GM12864 (cell line): ENCODE measurements at places on chromosomes 5 and 9.
A peak's percentile ranks its signal among the peaks of the same experiment; 100 is the strongest.

GRCh38 chr9:35163413-35163812 is 1.6 kb downstream of the UNC13B start:
- no peak for DNase-seq

DNA sequence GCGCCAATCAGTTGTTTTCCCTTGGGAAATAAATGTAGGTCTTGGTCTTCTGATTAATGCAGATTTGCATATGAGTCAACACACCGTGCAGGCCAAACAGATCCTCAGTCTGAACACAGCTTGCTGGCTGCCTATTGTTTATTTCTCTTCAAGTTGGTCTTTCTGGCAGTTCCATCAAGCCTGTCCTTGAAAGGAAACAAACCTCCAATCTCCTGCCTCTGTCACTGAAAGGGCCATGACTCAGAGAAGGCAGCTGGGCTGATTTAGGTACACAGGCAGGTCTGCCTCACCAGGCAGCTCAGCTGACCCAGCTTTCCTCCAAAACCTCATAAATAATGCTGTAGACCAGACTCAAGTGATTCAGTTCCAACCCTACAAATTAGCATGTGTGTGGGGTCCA is 175.9 kb downstream of the MAN2A1 start:
- no peak for DNase-seq

DNA sequence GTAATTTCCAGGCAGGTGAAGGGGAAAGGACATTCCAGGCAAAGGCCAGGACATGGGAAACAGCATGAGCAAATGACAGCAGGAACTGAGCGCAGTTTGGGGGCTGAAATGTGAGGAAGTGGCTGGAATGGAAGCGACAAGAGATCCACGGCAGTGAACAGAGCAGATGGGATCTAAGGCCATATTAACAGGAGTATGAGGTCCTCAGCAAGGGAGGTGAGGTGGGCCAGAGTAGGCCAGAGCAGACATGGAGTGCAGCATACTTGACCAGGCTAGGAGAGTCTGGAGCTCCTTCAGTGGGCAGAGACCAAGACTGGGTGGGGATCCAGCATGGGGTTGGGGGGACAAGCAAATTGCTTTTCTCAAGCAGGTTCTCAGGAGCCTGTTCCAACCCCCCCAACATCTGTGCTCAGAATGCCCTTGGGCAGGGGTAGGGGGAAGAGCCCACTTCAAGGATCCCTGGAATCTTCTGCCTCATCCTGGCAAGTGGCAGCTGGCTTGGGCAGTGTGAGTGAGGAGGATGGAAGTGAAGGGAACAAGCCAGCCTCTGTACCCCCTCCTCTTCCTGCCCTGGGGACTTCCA is 34.5 kb downstream of the DAB2IP start:
- DNase-seq = no peak

DNA sequence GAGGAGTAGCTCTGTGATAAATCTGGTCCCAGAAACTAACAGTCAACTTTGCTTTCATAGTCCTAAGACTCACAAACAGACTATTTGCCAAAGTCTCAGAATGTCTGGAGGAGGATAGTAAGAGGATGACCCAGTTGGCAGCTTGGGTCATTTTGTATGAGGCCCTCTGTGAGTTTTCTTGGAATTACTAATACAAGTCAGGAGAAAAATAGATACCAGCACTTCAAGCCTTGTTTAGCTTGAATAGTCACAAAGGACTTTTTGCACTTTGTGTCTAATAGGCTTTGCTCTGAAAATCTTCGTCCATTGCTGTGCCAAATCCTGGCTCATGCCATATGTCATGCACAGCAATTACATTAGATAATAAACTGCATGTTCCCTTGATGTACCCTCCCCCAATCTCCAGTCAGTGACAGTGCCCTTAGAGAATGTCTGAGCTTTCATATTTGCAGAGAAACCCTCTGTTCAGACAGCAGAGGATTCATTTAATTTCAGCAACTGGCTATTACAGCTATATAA is 612.8 kb downstream of the CSNK1G3 start:
- no peak for DNase-seq

- DNase-seq = no peak
These were observed 2.1 kb upstream of the MYMK start for GRCh38 chr9:133526721-133527321.

GRCh38 chr9:136684339-136684738 is 2.9 kb downstream of the AGPAT2 start:
- no peak for DNase-seq

DNA sequence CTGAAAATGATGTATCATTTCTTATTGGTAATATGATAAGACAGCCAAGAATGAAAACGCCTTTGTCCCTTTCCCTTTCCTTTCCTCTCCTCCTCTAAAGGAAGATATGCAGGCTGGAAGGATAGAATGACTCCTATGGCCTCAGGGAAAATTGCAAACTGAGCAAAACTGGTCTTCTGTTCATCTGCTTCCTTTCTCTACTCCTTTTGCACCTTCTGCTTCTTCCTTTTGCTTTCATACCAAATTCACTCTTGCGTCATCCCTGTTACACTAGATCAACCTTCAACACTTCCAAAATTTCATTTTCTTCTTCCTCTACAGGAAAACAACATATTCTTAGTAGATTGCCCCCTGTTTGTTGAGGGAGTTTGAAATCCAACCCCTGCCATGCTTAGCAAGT is 234.1 kb downstream of the ADAMTS6 start:
- DNase-seq = no peak

DNA sequence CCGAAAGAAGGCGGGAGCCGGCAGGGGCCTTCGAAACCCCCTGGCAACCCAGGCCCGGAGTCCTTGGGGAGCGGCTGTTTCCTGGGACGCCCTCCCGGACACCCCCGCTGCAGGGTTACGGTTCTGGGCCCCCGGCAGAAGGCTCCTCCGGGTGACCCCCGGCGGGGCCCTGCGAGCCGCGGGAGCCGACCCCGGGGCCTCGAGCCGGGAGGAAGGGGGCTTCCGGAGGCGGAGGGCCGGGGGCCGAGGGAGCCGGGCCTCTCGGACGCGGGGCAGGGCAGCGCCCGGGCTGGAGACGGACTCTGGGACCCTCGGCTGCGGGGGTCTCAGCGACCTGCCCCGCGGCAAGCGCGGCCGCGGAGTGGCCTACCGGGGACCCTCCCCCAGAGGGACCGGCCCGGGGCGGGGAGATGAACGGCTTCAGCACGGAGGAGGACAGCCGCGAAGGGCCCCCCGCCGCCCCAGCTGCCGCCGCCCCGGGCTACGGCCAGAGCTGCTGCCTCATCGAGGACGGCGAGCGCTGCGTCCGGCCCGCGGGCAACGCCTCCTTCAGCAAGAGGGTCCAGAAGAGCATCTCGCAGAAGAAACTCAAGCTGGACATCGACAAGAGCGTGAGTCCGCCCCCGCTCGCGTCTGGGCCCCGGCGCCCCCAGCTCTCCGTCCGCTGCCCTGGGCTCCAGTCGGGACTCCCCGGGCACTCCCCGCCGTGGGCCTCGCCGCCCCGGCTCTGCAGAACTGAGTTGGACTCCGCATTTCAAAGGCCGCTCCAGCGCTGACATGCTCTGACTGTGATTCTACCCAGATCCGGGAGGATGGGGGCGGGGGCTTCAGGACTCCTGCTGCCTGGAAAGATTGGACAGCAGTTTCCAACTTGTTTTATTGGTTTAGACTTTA is 645 bp downstream of the SAP30L start:
- no peak for DNase-seq

- peak; percentile 27 for DNase-seq
These were observed 425.3 kb downstream of the CSNK1G3 start for GRCh38 chr5:123937230-123937629.

DNA sequence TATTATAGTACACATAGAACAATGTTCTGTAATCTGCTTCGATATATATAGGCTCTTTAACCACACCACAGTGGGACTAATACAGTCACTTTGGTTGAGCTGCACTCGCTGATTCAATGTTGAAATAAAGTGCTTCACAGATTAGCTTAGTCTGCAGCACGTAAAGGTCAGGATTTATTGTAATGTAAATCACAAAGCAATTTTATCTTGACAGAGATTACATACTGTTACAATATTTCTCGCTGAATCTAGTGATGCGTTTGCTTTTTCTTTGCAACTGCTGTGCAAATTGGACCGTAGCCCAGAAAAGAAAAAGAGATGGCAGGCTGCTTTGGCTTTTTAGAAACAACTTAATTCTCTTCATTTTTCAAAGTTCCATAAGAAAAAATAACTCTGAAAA is 52.9 kb downstream of the CETN3 start:
- no peak for DNase-seq

DNA sequence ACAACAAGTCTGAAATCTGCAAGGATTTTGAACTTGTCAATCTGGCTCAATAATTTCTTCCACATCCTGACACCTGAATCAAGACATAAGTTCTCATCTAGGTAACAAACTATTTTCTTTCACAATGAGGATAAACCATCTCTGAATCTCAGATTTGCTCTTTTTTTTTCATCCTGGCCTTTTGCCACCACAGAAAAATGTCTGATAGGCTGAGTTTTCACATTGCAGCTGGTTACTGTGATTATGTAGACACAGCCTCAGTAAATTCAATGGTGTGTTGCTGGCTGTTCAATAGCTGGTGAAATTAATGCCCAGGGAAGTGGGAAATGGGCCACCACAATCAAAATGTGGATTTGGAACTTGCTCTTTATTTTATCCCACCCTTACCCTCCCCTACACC is 2.8 kb upstream of the ADRA1B start:
- DNase-seq = no peak

- no peak for DNase-seq
These were observed 130.7 kb downstream of the SV2C start for GRCh38 chr5:76213858-76214257.

DNA sequence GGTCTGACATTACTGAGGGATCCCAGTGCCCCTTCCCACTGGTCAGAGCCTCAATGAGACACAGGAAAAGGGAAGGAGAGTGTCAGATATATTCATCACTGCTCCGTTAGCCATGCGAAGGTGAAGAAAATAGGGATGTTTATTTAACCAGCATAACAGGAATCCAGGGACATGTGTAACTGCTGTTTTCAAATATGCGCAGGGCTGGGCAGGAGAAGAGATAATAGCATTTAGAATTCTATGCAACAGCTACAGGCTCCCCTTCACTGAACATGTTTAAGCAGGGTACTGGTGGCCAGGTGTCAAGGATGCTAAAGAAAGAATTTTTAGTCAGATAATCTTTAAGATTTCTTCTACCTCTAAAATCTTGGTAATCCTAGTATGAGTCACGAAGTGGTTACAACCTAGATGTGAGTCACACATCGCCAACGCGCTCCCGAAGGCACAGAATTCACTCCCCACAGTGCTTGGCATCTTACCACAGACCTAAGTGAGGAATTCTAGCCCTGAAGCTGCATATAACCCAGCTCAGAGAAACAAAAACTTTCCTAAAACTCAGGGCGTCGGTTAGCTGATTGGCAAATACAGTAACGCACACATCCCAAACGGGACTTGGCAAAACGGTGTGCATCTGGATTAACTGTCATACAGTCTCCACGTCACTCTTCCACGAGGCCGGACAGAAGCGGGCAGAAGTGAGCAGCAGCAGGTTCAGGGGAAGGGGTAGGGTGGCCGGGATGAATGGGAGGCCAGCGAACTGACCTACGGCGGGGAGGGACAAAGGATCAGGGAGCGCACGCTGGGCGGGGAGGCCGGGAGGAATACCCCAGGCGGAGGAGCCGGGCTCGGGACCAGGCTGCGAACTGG is 1.1 kb downstream of the CTNNAL1 start:
- DNase-seq = no peak

- DNase-seq = no peak
These were observed 27.1 kb downstream of the HNRNPH1 start for GRCh38 chr5:179596421-179596820.

DNA sequence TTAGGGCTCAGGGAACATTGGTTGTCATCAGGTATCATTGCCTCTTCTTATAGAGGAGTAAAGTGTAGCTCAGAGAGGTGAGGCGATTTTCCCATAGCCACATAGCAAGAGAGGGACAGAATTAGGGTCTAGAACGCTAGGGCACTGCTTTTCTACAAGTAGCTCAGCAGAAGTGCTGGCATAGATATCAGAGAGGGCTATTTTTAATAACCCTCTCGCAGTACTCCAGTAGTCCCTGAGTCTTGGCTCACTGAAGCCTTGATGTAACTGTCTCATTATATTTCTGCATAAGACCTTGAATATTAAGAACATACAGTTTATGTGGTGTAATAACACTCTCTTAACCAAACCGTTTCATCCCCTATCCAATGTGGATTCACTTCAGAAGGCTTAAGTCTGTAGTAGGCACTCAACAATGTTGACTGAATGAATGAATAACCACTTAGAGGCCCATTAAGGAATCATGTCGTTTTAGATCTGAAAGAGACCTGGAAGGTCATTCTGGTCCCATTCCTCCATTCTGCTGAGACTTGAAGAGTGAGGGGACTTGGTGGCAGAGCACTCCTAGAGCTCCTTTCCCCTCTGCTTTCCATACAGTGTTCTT is 4.7 kb upstream of the FRMPD1 start:
- no peak for DNase-seq

- DNase-seq = no peak
These were observed 70.3 kb upstream of the UBTD2 start for GRCh38 chr5:172353846-172354245.

DNA sequence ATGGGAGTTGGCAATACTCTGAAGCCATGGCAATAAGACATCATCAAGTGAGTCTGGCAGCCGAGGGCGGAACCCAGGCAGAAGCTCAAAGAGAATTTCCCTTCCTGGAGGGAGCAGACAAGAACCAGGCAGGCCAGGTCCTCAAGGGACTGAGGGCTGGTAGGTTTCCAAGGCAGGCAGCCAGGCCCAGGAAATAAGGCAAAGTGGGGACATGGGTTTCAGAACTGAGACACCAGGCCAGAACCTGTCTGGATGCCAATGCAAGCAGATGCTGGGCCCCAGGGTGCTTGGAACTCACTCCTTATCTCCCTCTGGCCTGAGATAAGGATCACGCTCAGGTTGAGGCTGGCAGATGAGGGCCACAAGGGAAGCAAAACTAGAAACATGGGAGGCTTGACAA is 8.9 kb downstream of the TSSK1B start:
- no peak for DNase-seq

GRCh38 chr5:64790210-64790609 is 21.5 kb downstream of the CWC27 start:
- no peak for DNase-seq

- DNase-seq = no peak
These were observed 61.7 kb upstream of the IRX4 start for GRCh38 chr5:1944408-1944807.

DNA sequence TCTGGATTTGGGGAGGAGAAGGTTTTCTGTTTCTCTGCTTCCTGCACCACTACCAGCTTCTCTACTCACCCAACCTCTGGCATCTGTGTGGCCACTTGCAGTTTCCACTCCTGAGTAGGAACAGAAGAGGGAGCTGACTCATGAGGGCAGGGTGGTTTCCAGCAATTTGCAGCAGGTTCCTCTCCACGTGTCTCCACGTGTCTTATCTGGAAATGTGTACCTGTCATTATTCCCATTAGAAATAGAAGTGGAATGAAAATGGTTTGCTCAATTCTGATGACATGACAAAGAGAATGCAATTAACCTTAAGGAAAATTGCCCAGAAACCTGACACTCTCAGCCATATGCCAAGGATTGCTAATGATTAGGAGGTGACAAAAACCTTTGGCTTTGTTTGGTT is 33.0 kb downstream of the EGFLAM start:
- no peak for DNase-seq

DNA sequence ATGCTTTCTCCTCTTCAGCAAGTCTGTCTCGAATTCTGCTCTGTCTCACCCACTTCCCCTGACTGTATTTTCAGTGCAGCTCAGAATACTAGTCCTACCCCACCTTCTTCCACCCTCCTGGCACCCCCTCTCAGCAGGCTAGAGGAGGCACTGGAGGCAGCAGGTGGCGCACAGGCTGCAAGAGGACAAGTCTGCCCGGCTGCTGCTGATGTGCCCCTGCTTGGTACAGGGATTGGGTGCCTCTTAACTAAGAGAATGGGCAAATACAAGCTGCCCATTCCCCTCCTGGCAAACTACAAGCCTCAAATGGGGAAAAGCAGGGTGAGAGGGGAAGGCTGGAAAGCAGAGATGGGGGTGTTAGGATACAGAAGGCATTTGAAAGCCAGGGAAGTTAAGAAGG is 5.1 kb downstream of the TLN1 start:
- DNase-seq = no peak
